Suprapubic skin (tissue), 4 donors: ENCODE measurements at places on chromosomes 3 and 15.
A peak's percentile ranks its signal among the peaks of the same experiment; 100 is the strongest.

DNA sequence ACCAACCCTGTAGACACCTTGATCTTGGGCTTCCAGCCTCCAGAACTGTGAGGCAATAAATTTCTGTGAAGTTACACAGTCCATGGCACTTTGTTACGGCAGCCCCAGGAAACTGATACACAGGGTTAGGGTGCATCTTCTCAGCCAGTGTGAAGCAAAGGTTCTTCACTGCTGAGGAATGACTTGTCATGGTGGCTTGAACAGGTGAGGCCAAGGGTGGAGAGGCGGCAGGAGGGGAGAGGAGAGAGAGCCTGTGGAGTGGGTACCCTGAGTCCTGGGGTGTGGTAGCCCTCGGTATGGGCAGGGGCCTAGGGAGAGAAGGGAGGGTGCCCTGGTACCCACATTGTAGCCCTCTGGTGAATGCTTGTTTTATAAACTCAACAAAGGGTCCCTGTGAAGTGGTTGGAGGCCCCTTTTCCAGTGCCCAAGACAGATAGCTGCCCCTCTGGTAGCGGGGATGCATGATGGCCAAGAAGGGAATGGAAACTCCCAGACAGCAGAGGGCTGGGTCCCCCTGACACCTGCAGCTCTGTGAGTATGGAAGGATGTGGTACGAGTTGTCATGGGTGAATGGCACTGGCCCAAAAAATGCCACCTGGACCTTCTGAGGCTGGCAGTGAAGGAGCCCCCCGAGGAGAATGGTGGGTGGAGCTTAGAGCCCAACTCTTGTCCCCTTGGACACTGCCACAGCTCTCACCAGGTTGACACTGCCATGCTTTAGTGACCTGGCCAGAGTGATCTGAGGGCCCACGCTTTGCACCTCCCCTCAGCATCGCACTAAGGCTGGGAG is 49.6 kb downstream of the SPSB4 start:
- peak; percentile 70 for DNase-seq

DNA sequence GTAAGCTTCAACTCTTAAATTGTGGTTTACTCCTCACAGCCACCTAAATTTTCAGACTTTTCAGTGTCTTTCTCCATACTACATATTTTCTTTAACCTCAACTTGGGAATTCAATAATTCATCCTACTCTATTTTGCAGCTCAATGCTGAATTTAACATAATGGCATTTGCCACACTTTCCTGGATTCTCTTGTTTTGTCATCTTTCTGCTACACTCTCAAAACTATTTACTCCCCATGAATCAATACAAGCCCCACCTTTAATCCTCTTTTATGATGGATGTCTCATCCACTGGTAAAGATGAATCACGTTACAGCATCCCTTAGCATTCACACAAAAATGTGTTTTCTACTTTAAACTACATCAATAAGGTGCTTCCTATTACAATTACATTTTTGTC is 19.6 kb upstream of the CHMP2B start:
- no peak for DNase-seq

GRCh38 chr3:171548917-171549316 is 88.7 kb upstream of the TNIK start:
- no peak for DNase-seq

GRCh38 chr15:64596701-64597476 is 136.5 kb downstream of the ZNF609 start:
- no peak for DNase-seq

GRCh38 chr15:98718426-98719136 is 70.2 kb downstream of the IGF1R start:
- no peak for DNase-seq

DNA sequence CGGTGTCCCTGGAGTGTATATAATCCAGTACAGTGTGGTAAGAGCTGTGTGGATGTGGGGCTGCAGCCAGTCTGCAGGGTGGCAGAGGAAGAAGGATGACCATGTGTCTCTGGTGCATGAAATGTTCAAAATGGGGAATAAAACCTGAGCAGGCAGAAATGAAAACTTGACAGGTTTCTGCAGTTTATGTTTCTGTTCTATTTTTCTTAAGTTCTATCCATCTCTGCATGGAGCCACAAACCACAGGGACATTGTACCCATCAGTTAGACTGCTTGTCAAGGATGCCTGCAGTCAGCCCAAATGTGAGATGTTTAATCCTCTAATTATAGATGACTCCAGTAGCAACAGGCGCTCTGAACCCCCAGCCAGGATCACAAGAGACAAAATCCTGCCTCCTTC is 216.7 kb downstream of the IL20RB start:
- DNase-seq, result no peak

DNA sequence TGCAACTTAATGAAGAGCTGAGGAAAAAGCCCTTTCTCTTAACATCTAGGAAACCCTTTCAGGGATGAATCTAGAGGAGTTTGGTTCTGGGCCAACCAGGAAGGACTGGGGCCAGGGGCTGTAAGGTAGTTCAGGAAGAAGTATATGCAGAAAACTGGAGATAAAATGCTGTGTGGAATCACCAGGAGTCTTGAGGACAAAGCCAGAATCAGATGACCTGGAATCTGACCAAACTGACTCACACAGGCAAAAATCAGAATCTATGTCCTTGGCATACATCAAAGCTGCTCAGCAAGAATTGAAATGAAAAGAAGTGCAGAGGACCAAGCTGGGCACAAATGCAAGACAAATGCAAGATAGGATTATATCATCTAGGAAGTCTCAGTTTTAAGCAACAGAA is 59.4 kb upstream of the ATP2C1 start:
- no peak for DNase-seq

DNA sequence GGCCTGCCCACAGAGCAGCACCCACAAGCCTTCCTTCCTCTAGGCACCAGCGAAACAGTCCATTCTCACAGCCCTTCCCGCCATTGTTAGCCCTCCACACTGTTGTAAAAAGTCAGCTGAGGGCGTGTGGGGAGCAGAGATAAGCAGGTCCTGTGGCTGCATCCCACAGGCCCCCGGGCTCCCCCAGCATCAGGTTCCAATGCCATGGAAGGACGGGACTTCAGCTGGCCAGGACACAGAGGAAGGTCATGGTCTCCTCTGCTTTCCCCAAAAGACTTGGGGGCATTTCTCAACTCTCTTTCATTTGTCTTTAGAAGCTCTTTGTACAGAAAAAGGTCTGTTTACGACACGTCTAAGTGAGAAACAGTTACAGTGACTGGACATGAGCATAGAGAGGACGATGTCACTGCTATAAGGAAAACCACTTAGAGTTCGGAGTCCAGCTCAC is 85.2 kb upstream of the HERC1 start:
- no peak for DNase-seq

DNA sequence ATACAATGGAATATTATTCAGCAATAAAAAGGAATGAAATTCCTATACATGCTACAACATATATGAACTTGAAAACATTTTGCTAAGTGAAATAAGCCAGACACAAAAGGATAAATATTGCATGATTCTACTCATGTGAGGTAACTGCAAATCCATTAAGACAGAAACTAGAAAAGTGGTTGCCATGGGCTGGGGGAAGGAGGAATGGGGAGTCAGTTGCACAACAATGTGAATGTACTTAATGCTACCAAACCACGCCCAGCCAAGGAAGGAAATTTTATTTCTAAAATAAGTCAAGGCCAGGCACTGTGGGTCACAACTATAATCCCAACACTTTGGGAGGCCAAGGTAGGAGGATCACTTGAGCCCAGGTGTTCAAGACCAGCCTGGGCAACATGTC is 9.8 kb upstream of the GMPPB start:
- no peak for DNase-seq

DNA sequence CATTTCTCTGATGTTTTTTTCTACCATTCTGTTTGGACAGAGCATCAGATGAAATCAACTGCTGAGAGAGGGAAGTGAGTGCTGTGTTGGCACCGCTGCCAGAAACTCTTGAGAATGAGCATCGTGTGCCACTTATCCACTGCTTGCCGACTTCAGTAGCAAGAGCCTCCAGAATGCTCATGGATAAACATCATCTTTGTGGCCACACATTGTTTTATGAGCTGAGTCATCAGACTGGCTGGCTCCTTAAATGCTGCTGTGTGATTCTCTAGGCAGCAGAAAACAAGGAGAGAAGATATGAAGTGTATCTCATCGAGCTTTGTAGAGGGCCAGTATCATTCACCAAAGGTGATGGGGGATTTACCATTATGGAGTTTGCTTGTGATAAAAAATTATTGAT is 3.4 kb upstream of the DOCK3 start:
- DNase-seq, result no peak

DNA sequence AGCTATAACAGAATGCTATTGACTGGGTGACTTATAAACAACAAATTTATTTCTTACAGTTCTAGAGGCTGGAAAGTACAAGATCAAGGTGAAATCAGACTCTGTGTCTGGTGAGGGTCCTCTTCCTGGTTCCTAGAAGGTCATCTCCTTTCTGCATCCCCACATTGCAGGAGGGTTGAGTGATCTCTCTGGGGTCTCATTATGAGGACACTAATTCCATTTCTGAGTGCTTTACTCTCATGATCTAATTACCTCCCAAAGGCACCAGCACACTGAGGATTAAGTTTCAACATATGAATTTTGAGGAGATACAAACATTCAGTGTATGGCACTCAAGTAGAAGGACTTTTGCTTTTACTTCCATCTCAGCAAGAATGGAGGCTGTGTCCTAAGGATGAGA is 534.1 kb upstream of the KCNMB2 start:
- no peak for DNase-seq

DNA sequence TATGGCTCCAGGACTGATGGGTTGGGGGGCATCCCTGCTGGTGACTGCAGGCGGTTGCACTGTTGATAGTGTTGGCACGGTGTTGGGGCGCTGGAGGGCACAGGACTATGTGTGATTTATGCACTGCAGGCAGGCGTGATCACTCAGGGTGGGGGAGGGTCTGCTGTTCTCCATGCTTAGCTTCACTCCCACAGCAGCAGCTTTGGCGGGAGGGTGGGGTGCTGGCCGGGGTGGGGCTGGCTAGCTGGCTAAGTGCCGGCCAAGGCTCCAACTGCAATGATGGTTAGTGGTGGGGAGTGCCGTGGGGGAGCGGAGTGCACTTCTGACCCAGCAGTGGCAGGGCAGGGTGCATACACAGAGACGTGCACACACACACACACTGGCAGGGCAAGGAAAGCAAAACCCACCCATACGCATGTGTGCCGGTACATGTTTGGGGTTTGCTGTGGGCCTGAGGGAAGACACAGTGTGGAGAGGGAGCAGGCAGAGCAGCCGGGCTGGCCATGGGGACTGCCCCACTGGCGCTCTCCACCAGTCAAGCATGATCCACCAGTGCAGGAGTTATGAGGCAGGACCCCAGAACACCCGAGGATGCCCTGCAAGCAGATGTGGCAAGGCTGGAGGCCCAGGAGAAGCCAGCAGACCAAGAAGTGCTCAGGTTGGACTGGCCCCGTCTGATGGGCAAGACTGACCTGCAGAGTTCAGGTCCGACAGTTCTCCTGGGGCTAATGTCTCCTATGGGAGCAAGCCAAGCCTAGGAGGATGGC is 16.5 kb upstream of the FGF7 start:
- no peak for DNase-seq

DNA sequence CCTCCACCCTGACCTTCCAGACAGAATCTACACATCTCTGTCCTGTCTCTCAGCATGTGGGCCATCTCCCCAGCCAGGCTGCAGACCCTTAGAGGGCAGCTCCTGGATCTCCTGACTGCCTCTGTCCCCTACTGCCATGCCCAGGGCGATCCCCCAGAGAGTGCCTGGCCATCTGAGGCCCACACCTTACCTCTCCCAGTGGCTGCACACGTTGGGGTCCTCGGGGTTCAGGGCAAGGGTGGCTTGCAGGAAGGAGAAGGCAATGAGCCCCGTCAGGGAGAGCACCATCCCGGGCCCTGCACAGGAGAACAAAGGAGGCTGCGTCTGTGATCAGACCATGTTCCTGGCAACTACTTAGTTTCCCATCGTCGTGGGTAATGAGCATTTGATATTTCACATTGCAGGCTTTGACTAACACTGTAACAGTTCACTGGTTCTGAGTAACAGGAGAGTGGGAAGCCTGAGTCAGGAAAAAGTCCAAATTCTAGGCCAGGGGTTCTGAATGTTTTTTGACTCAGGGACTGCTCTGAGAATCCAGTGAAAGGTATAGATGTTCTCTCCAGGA is 125.4 kb downstream of the MEGF11 start:
- no peak for DNase-seq

GRCh38 chr3:36562945-36563344 is 182.6 kb downstream of the STAC start:
- no peak for DNase-seq

GRCh38 chr15:43981576-43981975 is 154.8 kb downstream of the WDR76 start:
- no peak for DNase-seq

DNA sequence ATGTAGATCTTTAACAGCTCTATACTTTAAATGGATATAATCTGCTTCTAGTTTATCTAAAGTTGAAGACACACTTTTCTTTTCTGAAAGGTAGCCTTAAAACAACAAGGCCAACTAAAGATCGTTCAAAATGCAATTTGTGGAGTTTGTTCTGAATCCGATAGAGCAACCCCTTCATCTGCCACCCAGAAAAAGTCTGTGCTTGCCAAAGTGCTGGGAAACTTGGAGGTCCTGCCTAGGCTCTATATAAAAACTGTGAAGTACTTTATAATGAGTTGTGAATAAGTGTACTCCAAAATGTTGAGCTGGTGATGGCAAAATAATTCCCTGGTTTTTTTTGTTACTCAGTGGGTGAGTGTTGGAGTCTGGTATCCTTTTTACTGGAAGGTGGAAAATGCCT is 12.5 kb downstream of the GLDN start:
- DNase-seq, result no peak

GRCh38 chr3:178437236-178437635 is 99.0 kb upstream of the KCNMB2 start:
- no peak for DNase-seq

DNA sequence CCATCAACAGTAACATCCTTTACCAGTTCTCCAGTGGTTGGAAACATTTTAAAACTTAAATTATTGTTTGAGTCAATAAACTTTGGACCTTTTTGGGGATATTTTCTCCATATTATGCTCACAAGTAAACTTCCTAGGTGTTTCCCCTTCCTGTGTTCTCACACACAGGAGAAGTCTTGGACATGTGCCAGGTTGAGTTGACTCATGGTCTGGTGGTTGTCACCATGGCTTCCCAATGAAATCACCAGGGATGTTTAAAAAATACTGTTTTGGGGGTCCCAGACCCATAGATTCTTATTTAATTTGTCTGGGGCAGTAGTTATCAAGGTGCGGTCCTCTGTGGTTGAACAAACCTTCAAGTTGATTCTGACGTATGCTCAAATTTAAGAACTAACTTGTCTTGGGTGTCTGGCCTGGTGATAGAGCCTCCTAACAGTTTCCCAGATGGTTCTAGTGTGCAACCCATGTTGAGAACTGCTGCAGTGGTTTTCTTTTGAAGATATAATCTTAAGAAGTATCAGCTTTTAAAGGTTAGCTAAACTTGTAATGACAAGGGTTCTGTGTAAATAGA is 291.8 kb downstream of the EDEM1 start:
- no peak for DNase-seq
